ENCODE measurements at places on chromosomes 2 and 18.

DNA sequence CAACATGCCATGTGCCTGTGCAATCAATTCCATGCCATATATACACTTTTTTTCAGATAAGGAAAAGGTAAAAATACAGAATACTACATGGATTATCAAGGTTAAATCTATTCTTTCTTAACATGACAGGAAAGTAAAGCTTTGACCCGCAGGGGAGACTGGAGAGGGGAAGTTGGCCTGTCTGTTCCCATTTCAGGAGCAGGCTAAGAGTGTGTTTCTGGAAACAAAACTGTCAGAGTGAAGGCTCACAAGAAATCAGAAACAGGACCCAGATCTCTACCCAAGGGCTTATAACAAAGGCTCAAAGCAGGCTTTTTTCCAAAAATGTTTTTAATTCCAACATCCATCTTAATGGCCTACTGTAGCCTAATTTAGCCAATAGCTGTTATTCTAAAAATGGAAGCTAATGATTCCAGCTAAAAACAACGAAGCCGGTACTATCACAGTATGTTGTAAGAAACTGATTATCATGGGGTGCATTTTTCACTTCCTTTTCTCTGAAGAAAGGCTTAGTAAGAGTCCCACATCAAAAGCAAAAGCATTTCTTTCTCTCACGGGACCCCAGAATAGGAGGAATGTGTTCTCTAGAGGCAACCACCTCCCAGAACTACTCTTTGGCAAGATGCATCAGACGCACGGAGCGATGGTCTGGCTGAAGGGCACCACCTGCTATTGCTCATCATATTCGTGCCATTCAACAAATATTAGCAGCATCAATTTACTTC lies 41.4 kb downstream of the FECH start:
- no peak for DNase-seq

DNA sequence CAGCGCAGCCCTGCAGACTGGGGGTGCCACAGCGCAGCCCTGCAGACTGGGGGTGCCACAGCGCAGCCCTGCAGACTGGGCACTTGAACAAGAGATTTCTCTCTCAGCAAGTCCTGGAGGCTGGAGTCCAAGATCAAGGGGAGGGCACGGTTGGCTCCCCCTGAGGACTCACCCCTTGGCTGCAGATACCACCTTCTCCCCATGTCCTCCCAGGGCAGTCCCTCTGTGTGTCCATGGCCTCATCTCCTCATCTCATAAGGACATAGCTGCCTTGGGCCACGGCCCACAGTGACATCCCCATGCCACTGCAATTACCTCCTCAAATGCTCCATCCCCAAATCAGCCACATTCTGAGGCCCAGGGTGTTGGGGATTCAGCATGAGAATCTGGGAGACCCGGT lies 98.2 kb downstream of the TPO start:
- no peak for DNase-seq

DNA sequence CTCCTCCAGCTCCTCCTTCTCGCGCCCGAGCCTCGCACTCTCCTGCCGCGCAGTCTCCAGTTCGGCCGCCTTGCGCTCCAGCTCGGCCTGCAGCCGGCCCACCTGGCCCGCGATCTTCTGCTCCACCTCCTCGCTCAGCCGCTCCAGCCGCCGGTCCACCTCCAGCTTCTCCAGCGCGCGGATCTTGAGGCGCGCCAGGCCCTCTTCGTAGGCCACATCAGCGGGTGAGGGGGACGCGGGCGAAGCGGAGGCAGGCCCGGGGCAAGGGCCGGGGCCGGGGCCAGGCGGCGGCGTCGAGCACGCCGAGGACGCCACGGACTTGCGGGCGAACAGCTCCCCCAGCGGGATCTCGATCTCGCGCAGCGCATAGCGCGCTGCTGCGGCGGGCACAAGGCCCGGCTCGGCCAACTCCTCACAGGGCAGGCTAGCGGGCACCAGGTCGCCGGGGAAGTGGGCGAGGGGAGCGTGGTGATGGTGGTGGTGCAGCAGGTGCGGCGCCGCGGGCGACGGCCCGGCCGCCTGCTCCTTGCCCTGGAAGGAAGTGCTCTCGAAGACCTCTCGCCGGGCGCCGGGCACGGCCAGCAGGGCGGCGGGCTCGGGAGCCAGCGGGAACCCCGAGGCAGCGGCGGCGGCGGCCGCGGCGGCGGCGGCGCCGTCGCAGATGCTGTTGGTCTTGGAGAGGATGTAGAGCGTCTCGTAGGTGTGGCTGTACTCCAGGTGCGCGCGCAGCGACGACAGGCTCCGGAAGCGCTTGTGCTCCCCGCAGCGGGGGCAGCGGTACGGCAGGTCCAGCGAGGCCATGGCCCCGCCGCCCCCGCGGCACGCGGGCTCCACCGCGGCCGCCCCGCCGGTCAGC lies 15.2 kb downstream of the FBXO41 start:
- DNase-seq, result peak; percentile 50

- DNase-seq, result no peak
Measured at GRCh38 chr18:59768409-59768808, 71.2 kb upstream of the CCBE1 start.

DNA sequence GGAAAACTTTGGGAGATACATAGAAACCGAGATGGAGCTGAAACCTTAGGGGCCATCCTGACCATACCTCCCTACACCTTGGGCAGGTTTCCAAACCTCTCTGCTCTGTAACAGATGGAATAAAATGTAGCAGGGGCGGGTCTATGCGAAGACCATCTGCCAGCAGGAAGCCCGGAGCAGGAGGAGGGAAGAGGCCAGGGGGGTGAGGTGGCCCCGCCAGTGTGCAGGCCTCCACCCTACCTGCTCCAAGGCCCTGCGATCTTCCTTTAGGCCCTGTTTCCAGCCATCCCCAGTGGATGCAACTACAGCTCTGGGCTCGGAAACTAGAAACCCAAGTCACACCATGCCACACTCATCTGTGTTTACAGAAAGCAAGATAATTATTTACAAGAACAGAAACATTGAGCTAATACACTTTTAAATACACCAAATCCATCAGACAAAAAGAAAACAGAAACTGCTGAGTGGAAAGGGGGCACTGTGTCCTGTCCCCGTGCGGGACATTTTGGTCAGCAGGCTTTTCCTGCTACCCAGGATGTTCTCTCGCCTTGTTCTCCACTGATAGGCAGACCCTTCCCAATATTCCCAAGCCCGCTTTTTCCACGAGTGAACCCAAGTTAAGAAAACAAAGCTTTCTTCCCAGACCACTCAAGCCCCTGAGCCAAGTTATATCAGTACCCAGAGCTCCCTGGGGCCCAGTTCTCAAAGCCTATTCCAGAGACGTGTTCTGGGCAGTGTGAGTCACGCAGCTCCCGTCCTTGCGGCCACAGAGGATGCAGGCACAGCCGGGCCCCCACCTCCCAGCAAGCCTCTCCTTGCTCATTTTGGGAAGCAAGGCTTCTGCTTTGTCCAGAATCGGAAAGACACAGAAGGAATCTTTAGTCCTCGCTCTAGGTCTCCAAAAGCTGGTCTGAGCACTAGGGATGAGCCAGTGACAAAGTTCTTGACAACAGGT lies 17.3 kb downstream of the CIB4 start:
- no peak for DNase-seq
